ENCODE measurements at places on chromosomes 5 and 9. TPM values are rescaled to one million over a fixed set of nuclear protein-coding genes. Genes with fewer than 3 reads are reported as not detected.

ASB6 gene
- 32.2 TPM for total RNA-seq

GPR150 gene
- total RNA-seq: 1.0 TPM

IFNB1 gene
- not detected for total RNA-seq

NTNG2 gene
- 1.3 TPM for total RNA-seq

NR6A1 gene
- total RNA-seq: 0.52 TPM

YTHDC2 gene
- total RNA-seq: 6.5 TPM

ANKRD33B gene
- total RNA-seq: 4.2 TPM

HTR1A gene
- total RNA-seq: not detected
